ENCODE measurements at places on chromosomes 12 and 14.

- DNase-seq, result no peak
These were observed 42.0 kb downstream of the CKB start for GRCh38 chr14:103480595-103480994.

- no peak for DNase-seq
These were observed at the start of gene AQP2 for GRCh38 chr12:49950273-49951251. AQP2 (plus strand) TSS chr12:49950737; CDS start chr12:49950831, 94 bp downstream.

- DNase-seq, result no peak
These were observed 24.0 kb upstream of the PKP2 start for GRCh38 chr12:32920506-32921085.

- DNase-seq, result no peak
These were observed 3.5 kb downstream of the DNAH10 start for GRCh38 chr12:123765504-123766035.
